ENCODE measurements at places on chromosomes 5 and 9. TPM values are rescaled to one million over a fixed set of nuclear protein-coding genes. Genes with fewer than 3 reads are reported as not detected.

DNA sequence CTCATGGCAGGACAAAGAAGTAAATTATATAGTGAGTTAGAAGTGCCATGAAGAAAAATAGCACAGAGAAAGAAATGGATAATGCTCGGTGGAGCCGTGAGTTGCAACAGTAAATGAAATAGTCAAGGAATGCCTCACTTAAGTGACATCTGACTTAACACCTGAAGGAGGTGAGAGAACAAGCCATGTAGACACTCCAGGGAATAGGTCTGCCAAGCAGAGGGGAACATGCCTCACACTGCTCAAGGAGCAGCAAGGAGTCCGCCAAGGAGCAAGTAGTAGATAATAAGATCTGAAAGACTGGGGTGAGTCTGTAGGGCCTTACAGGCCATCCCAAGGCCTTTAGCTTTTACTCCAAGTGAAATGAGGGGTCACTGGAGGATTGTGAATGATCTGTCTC, 21.8 kb downstream of the MAPKAP1 start:
- DNase-seq = no peak

- no peak for DNase-seq
Measured at GRCh38 chr9:126049896-126050604, 276.6 kb upstream of the MVB12B start.

DNA sequence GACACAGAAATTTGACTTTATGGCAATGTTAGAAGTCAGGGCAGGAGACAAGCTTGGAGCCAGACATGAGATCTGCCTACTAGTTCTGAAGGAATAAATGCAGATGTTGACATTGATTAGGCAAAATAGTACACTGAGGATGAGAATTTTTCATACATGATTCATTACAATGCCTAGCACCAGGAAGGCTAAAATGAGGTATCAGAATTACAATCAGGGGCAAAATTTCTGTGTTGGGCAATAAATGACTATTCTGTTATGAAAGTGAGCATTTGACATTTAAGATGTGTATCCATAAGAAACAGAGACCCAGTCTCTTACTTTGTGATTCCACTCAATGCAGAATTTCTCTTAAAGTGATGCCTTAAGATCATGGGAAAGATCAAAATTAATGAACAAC, 92.4 kb upstream of the CDH10 start:
- DNase-seq = no peak

- peak; percentile 49 for DNase-seq
Measured at GRCh38 chr5:61563401-61563800, 231.3 kb downstream of the ZSWIM6 start.

DNA sequence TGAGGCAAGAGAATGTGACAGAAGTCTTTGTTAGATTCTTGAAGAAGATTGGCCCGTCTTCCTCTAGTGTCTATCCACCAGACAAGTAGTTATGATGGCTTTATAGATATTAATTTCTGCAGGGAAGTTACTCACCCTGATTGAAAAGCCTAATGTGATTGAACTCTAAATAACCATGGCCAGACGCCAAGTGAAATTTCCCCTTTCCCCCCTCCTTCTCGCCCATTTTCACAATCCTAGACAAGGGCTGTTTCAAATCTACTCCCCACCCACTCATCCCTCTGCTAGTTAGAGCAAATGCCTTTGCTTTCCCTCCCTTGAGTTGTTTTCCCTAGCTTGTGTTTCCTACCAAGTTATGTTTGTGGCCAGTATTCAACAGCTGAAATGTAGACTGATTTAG, 182.5 kb downstream of the TMEM167A start:
- DNase-seq = no peak

The GALNT12 gene
- total RNA-seq = 122 TPM

The SARDH gene
- 0.95 TPM for total RNA-seq

The GFI1B gene
- total RNA-seq = not detected

GRCh38 chr9:37201581-37201980, 81.2 kb downstream of the ZCCHC7 start:
- DNase-seq = no peak
